Cortex of kidney (tissue), 1 donor: ENCODE measurements at places on chromosomes 2 and 18.

DNA sequence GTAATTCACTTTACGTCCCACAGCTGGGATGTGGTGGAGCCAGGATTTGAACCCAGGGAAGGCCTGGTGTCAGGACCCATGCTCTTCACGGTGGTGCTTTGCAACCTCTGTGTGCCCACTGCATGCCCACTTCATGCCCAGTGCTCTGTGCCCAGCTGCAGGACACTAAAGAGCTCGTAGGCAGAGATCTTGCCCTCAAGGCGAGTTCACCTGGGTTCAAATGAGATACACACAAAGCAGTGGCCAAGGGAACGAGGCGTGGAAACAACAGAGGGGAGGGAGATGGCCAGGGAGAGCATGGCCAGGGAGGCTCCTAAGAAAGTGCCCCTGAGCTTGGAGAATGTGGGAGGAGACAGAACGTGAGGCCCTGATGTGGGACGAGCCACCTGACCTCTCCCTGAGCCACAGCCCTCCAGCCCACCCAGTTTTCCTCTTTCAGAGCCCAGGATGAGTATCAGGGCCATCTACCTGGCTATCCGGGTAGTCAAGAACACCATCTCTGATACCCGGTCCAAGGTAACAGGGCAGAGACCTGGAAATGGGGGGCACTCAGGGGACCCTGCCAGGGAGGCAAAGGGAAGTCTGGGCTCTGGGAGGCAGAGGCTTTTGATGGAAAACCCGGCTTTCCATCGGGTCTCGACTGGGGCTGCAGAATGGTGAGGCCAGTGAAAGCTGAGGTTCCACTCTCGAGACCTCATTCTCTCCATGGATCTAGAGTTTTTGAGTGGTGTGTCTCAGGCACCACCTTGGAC is 20.4 kb downstream of the MROH2A start:
- DNase-seq, result no peak

- no peak for DNase-seq
Measured at GRCh38 chr18:58279504-58280175, 235.6 kb downstream of the NEDD4L start.

DNA sequence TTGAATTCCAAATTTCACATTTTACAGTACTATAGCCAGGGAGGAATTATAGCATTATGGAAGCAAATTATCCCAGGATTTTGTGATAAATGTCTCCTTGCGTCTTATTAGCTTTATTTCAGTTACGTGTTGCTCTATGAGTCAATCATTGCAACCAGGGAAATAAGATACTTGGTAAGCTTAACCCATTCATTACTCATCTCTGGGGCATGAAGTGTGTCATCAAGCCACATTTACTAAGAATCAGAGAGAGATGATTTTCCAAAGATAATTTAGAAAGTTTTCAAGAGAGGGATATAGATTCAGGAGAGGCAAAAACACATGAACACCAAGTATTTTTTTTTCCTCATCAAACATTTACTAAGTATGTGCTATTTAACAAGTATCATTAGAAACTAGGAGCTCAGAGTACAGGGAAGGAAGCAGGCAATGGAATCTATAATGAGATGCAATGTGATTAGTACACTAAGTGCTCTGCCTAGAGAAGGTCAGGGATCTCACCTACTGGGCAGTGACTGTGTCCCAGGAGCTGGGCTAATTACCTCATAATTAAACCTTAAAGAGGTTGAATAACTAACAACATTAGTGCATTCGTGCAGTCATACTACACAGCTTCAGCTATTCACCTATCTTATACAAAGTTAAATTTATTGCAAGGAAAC is 217.8 kb upstream of the NXPH2 start:
- DNase-seq, result no peak

GRCh38 chr2:20617892-20618467 is 32.9 kb downstream of the HS1BP3 start:
- no peak for DNase-seq

DNA sequence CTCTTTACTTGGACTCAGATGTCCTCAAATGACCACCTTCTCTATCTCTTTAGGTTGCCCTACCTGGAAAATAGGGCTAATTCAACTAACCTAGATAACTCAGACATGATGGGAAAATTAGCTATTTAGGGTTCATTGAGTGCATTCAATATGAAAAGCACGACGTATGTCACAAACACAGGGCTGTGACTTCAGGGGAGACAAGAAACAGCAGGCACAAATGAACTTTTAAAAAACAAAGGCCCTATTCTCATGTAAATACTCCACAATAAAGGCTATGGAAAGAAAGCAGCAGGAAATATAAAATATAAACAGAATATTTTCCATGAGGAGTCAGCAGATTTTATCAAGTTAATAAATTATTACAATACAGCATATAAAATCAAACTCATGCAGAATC is 97.8 kb downstream of the SS18 start:
- DNase-seq, result no peak

- DNase-seq, result no peak
Measured at GRCh38 chr18:56124186-56124585, 514.2 kb downstream of the TXNL1 start.

GRCh38 chr2:86253424-86253823 is 54.2 kb downstream of the MRPL35 start:
- DNase-seq, result no peak

DNA sequence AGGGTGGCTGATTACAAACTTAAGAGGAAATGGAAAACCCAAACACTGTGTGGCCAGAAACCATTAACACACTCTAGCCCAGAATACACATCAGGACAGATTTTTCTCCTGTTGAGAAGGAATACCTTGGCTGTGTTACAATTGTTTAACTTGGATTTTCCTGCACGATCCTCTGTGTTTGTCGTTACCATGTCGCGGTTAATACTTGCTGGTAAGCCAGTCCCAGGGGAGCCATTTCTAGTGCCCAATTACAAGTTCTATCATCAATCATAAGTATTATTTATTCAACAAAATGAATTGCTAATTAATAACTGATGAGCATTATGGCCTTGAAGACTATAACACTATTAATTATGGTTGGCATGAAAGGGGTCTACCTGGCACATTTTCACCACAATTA is 146.8 kb downstream of the LNPK start:
- DNase-seq, result no peak
